AG04450 (cell line): ENCODE measurements at places on chromosomes 5 and 9.

GRCh38 chr5:168014433-168015123, 276.9 kb upstream of the WWC1 start:
- no peak for DNase-seq

DNA sequence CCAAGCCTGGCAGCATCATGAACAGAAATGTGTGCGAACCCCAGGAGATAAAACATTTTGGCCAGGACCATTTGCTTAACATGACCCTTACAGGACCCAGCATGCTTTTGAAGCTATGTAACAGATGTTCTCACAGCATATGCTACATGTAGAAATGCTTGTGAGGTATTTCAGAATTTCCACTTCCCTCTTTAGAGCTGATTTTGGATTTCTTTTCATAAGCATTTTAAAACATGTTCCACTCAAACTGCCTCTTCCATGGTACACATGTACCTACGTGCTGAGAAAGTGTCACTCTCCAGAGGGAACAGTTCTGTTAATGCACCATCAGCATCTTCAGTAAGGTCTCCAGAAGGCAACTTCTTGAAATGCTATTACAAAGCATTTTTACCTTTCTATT, 15.7 kb upstream of the TSSK1B start:
- DNase-seq = peak; percentile 15

DNA sequence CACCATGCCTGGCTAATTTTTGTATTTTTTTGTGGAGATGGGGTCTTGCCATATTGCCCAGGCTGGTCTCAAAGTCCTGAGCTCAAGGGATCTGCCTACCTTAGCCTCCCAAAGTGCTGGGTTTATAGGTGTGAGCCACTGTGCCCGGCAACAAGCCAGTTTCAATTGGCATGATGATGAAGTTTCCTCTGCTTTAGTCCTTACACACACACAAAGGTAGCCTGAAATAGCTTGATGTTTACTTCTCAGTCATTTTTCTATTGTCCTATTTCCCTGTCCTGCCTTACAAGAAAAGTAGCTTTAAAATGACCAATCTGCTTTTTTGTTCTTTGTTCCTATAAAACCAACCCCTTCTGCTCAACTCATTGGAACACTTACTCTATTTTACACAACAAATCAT, 33.6 kb downstream of the PDE6A start:
- no peak for DNase-seq

DNA sequence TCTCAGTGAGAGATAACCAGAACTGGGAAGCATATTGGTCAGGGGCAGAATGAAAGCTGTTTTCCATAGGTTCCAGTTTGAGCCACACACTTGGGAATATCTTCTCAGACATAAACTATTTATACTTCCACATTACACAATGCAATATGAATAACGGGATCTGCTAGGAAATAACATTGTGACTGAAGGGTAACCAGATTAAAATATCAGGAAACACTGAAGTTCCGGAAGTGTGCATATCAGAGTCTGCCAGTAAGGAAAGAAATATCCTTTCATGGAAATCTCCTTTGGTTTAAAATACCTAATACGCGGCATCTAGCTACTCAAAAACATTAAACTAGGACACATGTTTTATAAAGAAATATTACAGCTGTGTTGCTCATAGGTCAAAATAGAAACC, 56.3 kb downstream of the ST8SIA4 start:
- no peak for DNase-seq

- no peak for DNase-seq
These were observed 78.4 kb upstream of the ITGA1 start for GRCh38 chr5:52709167-52709925.

GRCh38 chr5:102031711-102032110, 264.4 kb downstream of the SLCO4C1 start:
- no peak for DNase-seq

DNA sequence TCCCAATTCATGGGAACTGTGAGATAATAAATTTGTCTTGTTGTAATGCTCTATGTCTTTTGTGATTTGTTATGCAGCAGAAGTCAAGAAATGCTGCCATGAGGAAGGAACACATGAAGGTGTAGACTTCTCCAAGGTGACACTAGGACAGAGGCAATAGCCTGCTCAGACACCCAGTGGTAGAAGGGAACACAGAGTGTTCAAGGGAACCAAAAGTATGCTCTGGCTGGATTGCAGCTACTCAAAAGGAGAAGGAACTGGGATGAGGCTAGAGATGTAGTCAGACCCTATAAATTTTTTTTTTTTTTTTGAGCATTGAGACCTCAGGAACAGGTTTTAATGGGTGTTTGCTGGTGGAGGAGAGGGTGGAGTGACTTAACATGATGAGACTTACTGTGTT, 232.5 kb downstream of the PARP8 start:
- DNase-seq = no peak

GRCh38 chr5:59300930-59301329, 592.6 kb downstream of the PDE4D start:
- DNase-seq = no peak

DNA sequence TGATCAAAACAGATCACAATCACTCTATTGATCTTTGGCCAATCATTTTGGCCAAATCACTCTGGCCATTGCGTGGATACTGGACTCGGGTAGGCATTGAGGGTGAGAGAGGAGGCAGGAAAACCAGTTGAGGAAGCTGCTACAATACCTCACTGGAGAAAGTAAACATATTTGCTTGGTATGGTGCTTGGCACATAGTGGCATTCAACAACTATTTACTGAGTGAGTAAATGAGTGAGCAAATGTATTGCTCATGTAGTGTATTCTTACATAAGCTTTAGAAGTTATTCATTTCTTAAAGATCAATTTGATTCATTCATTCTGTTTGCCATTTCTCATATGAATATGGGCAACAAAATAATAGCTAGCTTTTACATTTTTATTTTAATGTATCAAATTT, 4.0 kb upstream of the DEPDC1B start:
- DNase-seq = no peak

DNA sequence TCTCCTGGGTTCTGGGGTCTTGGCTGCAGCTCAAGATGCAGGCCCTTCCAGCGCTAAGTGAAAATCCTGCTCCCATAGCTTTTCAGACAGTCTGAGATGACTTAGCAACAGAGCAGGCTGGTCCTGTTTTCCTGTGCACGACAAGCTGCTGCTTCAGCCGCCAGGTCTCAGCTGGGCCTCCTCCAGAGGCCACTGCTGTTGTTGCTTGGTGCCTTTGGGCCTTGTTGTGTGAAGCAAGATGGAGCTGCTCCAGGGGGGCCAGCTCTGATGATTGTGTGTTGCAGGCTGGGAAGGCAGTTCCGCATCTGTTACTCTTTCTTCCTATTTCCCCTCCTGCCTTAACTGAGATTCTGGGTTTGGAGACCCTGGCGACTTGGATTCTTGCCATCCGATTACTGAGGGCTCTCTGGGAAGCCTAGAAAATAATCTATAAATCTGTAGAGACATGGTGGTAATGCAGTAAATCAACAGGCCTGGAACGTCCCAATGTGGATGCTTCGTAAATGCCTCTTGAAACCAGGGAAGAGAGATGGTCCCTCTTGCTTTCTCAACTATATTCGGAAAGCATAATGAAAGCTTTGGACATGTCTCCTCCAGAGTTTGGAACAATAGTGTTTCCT, 3.2 kb downstream of the MAP1B start:
- DNase-seq = no peak

DNA sequence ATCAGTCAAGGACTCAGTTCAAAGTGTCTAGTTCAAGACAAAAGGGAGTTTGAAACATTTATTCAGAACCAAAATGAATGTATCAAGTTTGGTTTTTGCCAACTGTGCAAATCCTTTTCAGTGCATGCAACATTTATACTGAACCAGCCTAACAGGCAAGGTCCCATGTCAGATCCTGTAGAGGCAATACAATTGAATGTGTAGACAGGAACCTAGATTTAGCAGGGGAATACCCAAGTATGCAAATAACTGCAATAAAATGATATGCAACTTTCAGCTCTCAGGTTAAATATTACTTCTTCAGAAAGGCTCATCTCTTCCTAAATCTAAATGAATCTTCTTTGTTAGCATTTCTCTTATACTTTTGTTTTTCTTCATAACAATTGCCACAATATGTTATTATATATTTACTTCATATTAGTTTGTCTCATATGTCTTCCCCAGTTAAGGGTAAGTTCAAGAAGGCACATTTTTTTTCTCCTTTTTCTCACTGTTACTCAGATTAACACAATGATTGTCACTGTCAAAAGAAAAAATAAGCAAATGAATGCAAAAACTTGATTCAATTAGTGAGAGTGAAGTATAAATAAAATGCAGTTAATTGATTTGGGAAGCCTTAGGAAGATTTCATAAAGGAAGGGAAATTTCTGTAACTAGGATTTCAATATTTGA, 163.9 kb upstream of the RASA1 start:
- no peak for DNase-seq

DNA sequence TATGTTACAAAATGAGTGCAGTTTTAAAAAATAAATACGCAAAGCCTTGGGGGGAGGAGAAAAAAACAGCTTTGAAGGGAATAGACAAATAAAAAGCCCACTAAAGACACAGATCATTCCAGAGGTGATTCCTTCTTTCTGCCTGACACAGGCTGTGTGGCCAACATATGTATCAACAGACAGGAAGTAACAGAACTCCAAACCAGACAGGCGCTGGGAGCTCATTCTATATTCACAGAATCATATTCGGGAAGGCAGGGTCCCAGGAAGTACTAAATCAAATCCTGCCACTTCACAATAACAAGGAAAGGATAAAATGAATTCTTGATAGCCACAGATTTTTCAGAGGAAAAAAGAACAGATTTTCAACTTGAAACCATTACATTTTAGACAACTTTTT, 62.1 kb downstream of the SEMA5A start:
- no peak for DNase-seq

DNA sequence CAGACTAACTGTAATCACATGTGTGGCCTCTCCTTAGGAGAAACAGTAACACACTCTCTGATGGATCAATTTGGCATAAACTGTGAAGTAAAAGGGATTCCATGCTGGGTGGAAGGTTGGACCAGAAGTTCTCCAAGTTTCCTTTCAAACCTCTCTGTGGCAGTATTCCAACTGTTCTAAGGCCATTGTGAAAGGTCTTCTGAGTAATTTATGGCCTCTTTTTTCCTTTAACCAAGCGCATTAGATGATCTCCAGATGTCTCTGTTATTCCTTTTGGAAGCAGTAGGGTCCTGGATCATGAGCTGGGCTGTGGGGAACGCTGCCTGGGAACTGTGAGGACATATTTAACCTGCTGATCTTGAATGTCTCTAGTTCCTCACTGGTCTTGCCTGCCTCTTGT, 80.6 kb upstream of the IL6ST start:
- DNase-seq = no peak

GRCh38 chr9:91541734-91542133, 118.1 kb upstream of the NFIL3 start:
- DNase-seq = no peak

DNA sequence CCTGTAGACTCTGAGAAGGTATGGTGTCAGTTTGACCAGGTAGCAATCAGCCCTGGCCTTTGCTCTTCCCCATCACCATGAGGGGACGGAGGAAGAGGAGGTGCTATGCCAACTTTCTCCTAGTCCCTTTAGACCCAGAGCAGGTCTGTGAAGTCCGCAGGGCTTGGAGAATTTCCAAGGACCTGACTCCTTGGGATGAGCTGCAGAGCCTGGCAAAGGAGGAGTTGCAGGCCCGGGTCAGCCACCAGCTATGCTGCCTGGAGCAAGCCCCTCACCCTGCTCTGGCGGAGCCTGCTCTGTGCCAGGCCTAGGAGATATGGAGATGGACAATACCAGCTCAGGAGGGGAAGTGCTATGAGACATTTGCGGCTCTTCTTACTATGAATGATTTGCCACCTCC, 188.3 kb downstream of the CDK5RAP2 start:
- no peak for DNase-seq

GRCh38 chr5:61465066-61465465, 133.0 kb downstream of the ZSWIM6 start:
- no peak for DNase-seq

- peak; percentile 24 for DNase-seq
These were observed 313.2 kb downstream of the MLLT3 start for GRCh38 chr9:20309124-20309523.

- no peak for DNase-seq
These were observed 23.6 kb upstream of the TNFAIP8 start for GRCh38 chr5:119332208-119332607.

GRCh38 chr9:22165144-22165543, 156.0 kb upstream of the CDKN2B start:
- DNase-seq = no peak

DNA sequence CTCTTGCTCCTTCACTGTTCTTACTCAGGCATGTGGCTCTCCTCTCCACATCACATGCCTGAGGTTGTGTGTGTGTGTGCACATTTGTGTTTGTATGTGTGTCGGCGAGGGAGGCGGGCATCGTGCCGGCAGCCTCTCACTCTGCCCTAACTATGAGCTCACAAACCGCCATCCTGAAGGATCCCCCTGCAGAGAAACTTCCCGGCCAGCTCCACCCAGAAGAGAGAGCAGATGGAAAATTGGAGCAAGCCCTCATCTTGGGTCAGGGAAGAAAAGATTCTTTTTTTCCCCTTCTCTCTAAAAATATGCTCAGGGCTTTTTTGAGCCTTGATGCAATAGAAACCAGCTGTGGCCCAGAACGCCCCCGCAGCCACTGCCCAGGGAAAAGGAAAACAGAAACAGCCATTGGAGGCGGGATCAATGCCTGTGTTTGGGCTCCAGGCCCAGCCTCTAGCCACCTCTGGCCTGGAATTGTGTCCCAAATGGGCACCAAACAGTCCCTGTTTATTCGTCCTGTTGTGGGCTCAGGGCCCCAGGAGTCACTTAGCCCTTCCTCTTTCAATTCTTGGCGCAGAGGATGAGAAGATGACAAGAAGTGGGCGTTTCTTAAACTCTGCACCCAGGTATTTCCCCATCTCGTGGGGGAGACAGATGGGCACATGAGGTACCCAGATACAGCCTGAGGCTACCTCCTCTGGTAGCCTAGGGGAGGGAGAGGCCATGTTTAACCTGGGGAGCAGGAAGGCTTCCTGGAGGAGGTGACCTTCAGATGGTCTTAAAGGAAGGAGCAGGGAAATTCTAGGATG, 151.5 kb downstream of the RGS3 start:
- no peak for DNase-seq

DNA sequence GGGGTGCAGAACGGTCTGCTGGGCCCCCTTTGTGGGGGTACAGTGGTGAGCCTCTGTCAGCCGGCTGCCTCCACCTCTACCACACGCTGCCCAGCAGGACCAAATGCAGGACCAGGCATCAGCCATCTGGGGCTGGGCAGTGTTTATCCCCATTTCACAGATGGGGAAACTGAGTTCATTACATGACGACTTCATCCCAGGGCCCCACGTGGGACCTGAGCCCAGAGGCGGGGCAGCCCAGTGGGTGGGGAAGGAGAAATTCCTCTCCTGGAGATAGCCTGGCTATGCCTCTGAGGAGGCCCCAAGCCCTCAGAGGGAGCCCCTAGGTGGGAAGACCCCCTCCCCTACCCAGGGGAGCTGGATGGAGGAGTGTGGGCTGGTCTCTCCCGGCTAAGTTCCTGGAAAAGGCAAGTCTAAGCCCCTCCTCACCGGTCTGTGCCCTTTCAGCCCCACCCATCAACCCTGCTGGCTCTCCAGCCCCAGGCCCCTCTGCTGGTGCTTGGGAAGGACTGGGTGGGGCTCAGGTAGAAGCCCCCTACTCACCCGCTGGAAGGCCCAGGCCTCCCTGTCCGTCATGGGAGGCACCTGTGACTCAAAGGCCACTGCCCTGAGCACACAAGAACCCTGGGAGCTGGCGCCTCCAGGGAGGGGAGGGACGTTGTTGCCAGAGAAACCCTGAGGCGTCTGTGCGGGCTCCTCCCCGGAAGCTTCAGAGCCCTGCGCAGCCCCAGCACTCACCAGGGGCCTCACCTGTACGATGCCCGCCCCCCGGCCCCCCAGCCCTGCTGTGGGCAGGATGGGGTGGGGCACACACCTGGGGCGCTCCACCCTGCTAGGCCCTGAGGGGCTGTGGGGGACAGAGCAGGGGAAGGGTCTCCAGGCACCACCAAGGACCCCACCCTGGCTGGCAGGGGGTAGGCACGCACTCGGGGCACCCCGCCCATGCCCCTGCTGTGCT, 7.4 kb upstream of the CCDC187 start:
- DNase-seq = no peak
